ENCODE measurements at places on chromosomes 3 and 15. TPM values are rescaled to one million over a fixed set of nuclear protein-coding genes. Genes with fewer than 3 reads are reported as not detected.

The PPP1R14D gene
- total RNA-seq, result 42.9 TPM

The RNF168 gene
- total RNA-seq, result 13.9 TPM

The GOLGA6L4 gene
- total RNA-seq, result 2.0 TPM

The COL7A1 gene
- 24.1 TPM for total RNA-seq

DNA sequence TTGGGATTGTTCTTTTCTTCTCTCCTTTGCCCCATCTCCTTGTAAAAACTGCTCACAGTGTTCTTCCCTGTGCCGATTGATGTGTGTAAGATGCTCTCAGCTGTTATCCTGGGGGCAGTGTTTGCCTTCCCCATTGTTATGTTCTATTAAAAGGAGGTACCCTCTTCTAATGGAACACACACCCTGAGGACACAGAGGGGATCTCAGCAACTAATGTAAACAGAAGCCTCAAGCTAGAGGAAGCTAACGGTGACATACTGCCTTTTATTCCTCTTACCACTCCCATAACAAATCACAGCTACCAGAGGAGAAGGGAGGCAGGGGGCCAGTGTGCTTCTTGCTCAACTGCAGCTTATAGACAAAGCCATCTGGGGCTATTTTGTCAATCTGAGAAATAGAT is 2.2 kb downstream of the TAGLN3 start:
- H3K4me3 ChIP-seq, result no peak overlapping the region
- H3K4me1 ChIP-seq, result no peaks in the 10 kb centered on the region
- no peaks in the 10 kb centered on the region for H3K36me3 ChIP-seq
- no peaks in the 10 kb centered on the region for H3K27me3 ChIP-seq

- peak overlapping the region; percentile 17 for H3K27ac ChIP-seq
- no peak overlapping the region for H3K4me3 ChIP-seq
- H3K4me1 ChIP-seq, result no peaks in the 10 kb centered on the region
- no peaks in the 10 kb centered on the region for H3K27me3 ChIP-seq
- no peaks in the 10 kb centered on the region for H3K36me3 ChIP-seq
These were observed 5.2 kb upstream of the TBC1D2B start for GRCh38 chr15:78082743-78083110.

DNA sequence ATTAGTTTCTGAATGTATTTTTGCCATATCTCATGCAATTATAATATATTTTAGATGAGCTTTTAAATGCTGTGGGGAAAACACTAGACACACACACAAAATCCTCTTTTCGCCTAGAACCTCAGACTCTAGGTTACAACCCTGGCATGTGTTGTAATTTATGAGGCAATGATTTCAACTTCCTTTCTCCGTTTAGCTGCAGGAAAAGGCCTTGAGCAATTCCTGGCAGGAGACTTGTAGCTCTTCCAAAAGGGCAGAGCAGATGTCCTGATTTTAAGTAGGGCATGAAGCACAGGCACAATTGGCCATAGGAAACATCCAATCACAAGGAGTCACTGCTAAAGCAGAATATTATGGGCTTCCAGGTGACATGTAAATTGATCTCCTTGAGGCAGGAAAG is 82.0 kb downstream of the GPR156 start:
- no peaks in the 10 kb centered on the region for H3K36me3 ChIP-seq
- no peak for DNase-seq
- H3K27me3 ChIP-seq, result no peaks in the 10 kb centered on the region
- H3K4me3 ChIP-seq, result no peak overlapping the region

- no peaks in the 10 kb centered on the region for H3K27me3 ChIP-seq
- no peak overlapping the region for H3K27ac ChIP-seq
- H3K4me3 ChIP-seq, result no peak overlapping the region
- no peaks in the 10 kb centered on the region for H3K36me3 ChIP-seq
These were observed 85.0 kb downstream of the CLSTN2 start for GRCh38 chr3:140019946-140020345.

All from Peyer's patch (tissue), 4 donors.